ENCODE measurements at places on chromosomes 7 and 10.

GRCh38 chr10:37712489-37713131 is 144.8 kb downstream of the ZNF248 start:
- DNase-seq: no peak

DNA sequence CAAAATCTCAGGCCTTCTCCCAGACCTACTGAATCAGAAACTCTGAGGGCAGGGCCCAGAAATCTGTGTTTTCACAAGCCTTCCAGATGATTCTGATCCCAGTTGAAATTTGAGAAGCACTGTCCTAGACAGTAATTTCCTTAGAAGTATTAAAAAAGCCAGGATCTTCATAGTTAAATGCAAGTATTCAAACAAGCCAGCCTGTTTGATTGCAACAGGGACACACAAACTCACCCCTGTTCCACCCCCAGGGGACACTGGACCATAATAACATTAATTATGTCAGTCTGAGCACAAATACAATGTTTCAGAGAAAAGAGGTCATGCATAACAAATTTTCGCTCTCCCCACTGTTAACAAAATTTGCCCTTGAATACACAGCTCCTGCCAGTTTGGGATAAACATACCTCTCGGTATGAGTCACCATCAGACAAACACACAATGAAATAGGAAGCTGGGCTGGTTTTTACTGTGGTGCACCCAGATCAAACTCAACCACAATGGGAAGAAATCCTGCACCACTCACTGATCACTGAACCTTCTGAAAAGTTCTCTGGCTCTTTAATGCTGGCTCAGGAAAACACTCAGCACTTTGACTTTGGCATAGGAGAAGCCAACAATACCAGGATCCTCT is 34.3 kb downstream of the ABLIM1 start:
- DNase-seq: no peak

- no peak for DNase-seq
Observed at GRCh38 chr7:27994639-27995038, 186.0 kb downstream of the JAZF1 start.

DNA sequence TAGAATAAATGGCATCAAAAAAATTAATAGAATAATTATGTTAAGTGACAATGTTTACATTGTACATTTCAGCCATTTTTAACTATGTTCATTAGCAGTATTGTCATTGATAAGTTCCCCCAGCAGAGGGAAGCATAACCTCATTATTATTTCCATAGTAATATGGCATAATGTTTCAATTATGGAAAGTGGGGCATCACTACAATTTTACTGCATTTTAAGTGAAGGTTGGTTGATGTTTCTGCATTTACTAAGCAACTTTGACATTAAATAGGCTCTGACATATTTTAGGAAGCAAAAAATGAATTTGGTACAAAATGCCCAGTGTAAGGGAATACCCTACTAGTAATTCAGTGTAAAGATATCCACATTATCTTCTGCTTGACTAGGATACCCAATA is 218.3 kb downstream of the SEMA3A start:
- DNase-seq: peak; percentile 55

- DNase-seq: no peak
Observed at GRCh38 chr10:10726101-10726500, 291.6 kb upstream of the CELF2 start.

- no peak for DNase-seq
Observed at GRCh38 chr7:53428045-53428444, 392.6 kb downstream of the POM121L12 start.

- DNase-seq: no peak
Observed at GRCh38 chr7:99313204-99313573, 12.5 kb upstream of the ARPC1A start.

DNA sequence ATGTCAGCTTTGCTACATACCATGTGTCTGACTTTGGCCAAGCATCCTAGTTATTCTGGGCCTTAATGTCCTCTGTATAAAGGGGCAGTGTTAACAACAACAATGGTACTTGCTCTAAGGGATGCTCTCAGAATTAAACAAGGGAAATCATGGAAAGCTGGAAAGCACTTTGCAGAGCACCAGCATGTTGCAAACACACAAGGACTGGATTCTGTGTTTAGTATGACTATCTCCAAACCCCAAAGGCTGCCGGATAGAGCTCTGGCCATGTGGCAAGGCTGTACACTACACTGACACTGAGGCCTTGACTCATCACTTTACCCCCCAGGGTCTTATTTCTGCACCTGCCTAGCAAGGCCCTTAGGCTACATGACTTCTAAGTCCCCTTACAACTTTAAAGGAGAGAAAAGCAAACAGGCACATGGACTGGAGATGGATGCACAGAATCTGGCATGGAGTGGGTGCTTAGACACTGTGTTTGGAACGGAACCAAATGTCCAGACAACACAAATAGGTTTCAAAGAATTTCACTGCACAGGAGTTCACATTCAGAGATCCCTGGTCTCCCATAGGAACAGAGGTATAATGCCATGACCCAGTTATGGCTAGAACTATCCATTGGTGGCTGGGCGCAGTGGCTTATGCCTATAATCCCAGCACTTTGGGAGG is 74.6 kb downstream of the FAM13C start:
- DNase-seq: no peak

DNA sequence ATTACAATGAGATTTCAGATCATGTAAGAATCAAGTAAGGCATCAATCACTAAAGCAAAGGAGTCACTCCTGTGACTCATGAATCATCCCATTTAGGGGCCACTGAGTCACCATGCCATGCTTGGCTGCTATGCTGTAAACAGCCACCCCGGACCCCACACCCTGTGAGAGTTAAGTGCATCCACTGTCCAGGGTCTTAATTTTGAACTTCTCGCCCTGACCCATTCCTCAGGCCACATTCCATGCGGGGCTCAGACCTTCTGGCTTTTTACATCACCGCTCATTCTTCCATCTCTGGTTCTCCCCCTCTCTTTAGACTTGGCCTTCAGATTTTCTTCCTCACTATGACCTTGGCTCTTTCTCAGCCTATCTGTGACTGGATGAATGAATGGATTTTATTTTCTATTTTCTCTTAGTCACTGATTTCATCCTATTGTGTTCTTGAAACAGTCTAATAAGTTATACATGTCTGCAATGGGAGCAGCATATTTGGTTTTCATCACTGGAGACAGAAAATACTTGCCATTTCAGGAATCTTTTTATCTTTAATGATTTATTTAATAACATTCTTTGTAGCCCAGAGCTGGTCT is 239.6 kb downstream of the SKIDA1 start:
- no peak for DNase-seq

All from inflammatory macrophage (primary cell).